Natural killer cell (primary cell): ENCODE measurements at places on chromosomes 16 and 17. TPM values are rescaled to one million over a fixed set of nuclear protein-coding genes. Genes with fewer than 3 reads are reported as not detected.

Gene HAS3
- total RNA-seq, result 1.8 TPM

Gene SGCA
- total RNA-seq, result not detected

Gene ERN2
- not detected for total RNA-seq

Gene EXOC3L1
- not detected for total RNA-seq

Gene CCT6B
- total RNA-seq, result 4.7 TPM

Gene KRTAP17-1
- total RNA-seq, result not detected

Gene SLC6A2
- not detected for total RNA-seq

Gene NPIPB6
- 4.1 TPM for total RNA-seq

Gene JPT1
- 45.0 TPM for total RNA-seq

Gene PPP1R27
- not detected for total RNA-seq

Gene ZNF205
- total RNA-seq, result not detected

Gene CCL23
- total RNA-seq, result 0.80 TPM

Gene PPP1R1B
- not detected for total RNA-seq

Gene CSH1
- not detected for total RNA-seq

Gene ADAP2
- 2.6 TPM for total RNA-seq

Gene MYH8
- total RNA-seq, result not detected

Gene EVPL
- total RNA-seq, result 0.94 TPM

Gene KCNJ2
- not detected for total RNA-seq

Gene FAM171A2
- total RNA-seq, result 0.24 TPM

Gene SPATA22
- total RNA-seq, result not detected

Gene KRT12
- not detected for total RNA-seq

Gene GPR179
- not detected for total RNA-seq

Gene PMP22
- total RNA-seq, result not detected

Gene DOC2A
- not detected for total RNA-seq

Gene CCL1
- not detected for total RNA-seq

Gene LITAFD
- 0.29 TPM for total RNA-seq

Gene HOXB2
- 24.7 TPM for total RNA-seq

Gene SLC16A11
- 1.6 TPM for total RNA-seq

Gene LGALS9
- 83.4 TPM for total RNA-seq

Gene HID1
- 2.8 TPM for total RNA-seq

Gene SLC46A1
- total RNA-seq, result 0.55 TPM
